ENCODE measurements at places on chromosomes 11 and 22.

DNA sequence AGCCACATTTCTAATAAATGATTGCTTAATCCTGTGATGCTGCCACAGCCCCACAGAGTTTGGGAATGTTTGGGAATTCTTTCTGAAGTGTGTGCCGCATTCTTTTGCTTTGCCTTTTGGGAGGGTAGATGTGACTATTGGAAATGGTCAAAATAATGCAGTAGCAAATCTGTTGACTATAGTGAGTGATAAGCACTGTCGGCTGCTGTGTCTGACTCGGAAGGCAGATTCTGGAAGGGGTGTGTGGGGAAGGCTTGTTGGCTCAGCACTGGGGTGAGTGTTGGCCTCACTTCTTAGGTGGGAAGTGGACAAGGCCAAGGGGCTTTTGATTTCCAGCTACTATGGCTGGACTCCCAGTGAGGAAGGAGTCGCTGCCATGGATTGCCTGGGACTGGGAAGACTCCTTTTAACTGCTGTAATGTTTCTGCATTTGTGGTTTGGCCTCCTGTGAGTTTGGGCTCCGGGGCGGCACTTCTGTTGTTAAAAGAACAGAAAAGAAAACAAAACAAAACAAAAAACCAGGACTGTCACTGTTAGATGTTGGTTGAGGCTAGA, 20.1 kb downstream of the ZBTB16 start:
- DNase-seq: no peak

DNA sequence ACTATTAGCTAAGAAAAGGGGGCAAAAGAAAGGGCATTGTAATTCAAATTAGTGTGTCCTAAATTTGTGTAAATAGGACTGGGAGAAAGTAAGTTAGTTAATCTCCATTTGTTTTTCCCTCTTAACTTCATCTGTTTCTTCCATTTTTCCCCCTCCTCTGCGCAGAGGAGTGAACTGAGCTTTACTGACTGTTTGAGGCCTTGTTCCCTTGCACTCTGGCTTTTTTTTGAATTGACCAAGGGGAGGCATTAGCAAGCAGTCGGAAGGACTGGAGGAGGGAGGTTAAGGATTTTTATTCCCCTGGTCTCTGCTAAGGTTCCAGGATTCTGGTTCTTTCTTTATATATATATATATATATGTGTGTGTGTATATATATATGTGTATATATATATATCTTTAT, 15.2 kb upstream of the FANCF start:
- DNase-seq: no peak

GRCh38 chr11:112211536-112211935, 14.7 kb upstream of the PTS start:
- no peak for DNase-seq

DNA sequence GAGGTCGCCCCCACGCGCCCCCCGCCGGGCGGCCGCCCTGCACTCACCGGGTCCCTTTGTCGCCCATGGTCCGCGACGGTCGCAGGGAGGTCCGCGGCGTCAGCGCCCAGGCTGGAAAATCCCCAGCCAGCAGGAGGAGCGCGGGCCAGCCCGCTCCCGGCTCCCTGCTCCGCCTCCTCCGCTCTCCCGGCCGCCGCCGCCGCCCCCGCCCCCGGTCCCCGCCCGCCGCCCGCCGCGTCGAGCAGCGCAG, at the start of gene ARRB1:
TSS of gene ARRB1 (minus strand) at position 121 of the 250 bp plus-strand sequence. CDS start at position 67, 54 bp downstream.
- no peak for DNase-seq

- DNase-seq: no peak
These were observed 308.3 kb upstream of the NCAM1 start for GRCh38 chr11:112652786-112653390.

DNA sequence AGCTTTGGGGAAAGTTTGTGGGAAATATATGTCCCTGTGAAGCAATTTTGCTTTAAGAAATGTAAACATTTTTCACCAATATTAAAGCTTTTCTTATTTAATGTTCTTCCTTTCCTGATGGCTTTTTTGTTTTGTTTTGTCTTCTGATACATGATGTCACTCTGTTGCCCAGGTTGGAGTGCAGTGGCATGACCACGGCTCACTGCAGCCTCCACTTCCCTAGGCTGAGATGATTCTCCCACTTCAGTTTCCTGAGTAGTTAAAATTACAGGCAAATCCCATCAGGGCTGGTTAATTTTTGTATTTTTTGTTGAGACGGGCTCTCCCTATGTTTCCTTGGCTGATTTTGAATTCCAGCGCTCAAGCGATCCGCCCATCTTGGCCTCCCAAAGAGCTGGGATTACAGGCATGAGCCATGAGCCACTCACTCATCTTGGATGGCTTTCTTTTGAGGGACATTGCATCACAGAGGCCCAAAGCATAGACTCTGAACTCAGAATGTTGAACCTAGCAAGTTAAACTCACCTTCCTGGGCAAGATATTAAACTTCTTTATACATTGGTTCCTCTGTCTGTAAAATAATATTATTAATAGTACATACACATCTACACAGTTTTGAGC, 651 bp upstream of the CARD16 start:
- DNase-seq: no peak

Measured in stimulated activated CD4-positive, alpha-beta T cell treated with anti-CD3 and anti-CD28 coated beads, Interleukin-12 subunit alpha, Interleukin-12 subunit beta, amount 100 ng/mL, for 24 hours (primary cell).